ENCODE measurements at places on chromosomes 3 and 15.

GRCh38 chr3:125367403-125368230 is 7.5 kb downstream of the ZNF148 start:
- peak; percentile 69 for DNase-seq

DNA sequence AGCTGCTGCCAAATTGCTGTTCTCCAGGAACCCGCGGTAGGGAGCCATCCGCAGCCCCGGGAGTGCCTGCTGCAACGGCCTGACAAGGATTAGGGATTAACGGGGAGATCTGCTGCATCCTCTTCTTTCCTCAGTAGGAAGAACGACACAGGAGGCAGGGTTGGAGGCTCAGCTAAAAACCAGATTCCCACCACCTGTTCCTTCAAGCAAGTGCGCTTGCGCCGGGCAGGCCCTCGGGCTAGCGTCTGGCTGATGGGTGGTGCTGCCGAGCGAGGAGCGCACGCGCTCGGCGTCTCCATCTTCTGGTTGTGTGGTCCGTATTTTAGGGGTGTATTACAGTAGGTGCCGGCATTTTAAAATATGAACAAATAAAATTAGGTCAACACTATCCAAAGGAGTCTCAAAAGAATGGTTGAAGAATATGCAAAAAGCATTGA is 25.4 kb upstream of the SLC25A26 start:
- peak; percentile 59 for DNase-seq

DNA sequence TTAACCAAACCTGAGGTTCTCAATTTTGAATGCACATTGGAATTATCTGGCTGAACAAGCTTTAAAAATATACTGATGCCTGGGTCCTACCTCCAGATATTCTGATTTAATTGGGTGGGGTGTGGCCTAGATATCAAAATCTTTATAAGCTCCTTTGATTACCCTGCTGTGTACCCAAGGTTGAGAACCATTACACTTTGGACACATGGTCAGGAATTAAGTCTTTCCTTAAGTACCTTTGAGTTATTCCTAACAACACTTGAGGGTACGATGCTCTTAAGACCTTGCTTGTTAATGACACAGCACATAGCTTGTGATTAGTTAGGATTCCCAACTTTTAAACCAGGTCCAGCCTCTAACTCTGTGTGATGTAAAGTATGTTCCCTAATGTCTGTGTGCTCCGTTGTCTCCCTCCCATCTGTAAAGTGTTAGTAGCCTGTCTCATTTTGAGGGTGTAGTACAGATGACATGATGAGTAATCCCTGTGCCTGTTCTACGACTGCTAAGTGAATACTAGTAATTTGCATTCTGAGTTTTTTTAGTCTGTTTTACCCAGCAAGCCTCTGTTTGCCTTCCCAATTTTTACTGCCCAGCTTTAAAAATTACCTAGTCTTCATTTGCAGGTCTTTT is 154.9 kb downstream of the KLHL25 start:
- DNase-seq: peak; percentile 84

GRCh38 chr3:72391659-72392058 is 456.6 kb downstream of the SHQ1 start:
- no peak for DNase-seq

- DNase-seq: no peak
Observed at GRCh38 chr3:154168998-154169795, 48.0 kb downstream of the ARHGEF26 start.

- no peak for DNase-seq
Observed at GRCh38 chr15:100877551-100877950, 2.1 kb upstream of the ALDH1A3 start.
